ENCODE measurements at places on chromosomes 7 and 10.

DNA sequence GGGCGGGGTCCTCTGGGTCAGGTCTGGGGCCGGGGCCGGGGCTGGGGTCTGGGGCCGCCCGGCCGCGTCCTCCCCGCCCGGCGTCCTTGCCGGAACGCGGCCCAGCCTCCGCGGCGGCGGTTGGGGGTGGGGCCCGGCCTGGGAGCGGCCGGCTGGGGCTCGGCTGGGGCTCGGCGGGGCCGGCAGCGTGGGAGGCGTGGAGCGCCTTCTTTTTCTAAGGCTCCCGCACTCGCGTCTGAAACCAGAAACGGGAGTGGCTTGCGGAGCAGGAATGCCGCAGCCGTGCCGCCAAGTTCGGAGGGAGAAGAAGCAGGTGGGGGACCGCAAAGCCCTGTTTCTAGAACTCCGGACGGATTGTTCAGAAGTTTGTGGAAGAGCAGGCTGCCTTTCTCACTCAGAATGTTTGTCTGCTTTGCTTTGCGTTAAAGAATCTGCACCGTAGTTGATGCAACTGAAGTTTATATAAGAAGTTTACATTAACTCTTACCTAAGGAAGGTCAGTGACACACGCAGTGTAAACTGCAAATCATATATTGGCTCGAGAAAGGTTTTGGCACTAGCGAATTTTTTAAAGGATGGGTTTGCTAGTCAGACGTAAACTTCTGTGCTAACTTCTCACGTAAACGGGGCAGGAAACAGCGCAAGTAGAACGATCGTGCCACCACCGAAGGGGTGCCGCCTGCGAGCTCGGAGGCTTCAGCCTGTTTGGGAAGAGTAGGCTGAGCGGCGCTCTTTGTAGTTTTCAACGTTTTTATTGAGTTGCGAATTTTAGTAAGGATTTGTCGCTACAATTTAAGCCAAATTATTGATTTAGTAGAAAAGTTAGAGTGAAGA lies 729 bp downstream of the DNAJB6 start:
- peak; percentile 75 for DNase-seq

GRCh38 chr10:69901022-69901421 lies 99.3 kb downstream of the COL13A1 start:
- no peak for DNase-seq

DNA sequence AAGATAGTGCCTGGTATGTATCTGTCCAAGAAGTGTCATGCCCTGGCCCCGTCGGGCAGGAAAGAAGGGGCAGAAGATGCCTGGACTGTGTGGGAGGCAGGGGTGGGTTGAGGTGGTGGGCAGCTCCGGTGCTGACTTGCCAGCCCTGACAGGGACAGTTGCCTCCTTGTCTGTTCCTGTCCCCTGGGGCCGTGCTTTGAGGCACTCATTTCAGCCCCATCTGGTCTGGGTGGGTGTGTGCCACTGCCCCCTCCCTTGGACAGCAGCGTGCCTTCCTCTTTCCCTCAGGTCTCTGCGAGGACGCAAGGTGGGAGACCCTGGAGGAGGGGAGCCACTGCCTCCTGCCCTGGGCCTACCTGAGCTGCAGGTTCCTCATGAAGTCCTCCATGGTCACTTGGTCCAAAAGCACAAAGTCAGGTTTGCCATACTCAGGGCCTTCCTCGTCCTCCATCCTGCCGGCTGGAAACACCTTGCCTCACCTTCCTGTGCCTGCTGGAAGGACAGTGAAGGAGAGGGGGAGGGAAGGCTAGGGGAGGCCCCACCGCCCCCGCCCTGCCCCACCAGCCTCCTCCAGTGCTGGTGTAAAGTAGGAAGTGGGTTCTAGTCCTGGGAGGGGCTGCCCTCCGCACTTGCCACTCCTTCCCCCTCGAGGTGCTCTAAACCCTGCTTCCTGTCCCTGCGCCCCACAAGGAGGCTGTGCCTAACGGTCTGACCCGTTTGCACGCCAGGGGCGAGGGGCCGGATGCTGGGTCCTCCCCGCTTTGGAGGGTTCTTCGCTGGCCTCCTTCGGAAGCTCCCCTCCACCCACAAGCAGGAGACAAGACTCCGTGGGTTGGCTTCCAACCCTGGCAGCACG lies at the start of gene MYO1G:
TSS of gene MYO1G (minus strand) at position 505 of the 856 bp plus-strand sequence. CDS start at position 451, 54 bp downstream.
- DNase-seq = peak; percentile 56

- no peak for DNase-seq
These were observed 923 bp upstream of the FGL2 start for GRCh38 chr7:77200542-77200941.

DNA sequence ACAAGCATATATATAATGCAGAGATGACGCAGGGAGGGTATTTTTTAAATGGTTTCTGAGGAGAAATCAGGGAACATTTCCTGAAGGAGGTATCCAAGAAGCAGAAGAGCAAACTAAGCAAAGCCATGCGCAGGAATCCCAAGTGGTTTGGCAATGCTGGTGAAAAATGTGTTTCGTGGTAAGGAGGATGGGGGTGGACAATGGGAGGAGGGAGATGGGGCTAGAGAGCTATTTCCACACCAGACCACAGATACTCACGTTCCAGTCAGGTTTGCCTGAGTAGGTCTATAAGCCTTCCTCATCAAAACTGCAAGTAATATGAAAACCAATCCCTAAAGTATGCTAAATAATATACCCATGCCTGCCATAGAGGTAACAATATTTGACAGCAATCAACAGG lies 223.7 kb upstream of the MKLN1 start:
- no peak for DNase-seq

GRCh38 chr10:88253128-88253527 lies 330.0 kb downstream of the RNLS start:
- DNase-seq = no peak

- no peak for DNase-seq
These were observed 10.6 kb downstream of the LRIT2 start for GRCh38 chr10:84214612-84215235.

DNA sequence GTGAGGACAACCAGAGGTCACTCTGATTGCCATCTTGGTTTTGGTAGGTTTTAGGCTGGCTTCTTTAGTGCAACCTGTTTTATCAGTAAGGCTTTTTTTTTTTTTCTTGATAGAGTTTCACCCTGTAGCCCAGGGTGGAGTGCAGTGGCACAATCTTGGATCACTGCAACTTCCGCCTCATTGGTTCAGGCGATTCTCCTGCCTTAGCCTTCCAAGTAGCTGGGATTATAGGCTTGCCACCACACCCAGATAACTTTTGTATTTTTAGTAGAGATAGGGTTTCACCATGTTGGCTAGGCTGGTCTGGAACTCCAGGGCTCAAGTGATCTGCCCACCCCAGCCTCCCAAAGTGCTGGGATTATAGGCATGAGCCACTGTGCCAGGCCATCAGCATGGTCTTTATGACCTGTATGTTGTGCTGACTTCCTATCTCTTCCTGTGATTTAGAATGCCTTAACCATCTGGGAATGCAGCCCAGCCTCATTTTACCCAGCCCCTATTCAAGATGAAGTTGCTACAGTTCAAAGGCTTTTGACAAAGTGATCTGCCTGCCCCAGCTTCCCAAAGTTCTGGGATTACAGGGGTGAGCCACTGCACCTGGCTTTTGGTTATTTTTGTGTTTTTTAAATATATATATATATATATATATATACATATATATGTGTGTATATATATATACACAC lies 7.0 kb upstream of the ZNF425 start:
- DNase-seq = no peak

GRCh38 chr7:50366311-50366710 lies 61.8 kb downstream of the IKZF1 start:
- DNase-seq = no peak

DNA sequence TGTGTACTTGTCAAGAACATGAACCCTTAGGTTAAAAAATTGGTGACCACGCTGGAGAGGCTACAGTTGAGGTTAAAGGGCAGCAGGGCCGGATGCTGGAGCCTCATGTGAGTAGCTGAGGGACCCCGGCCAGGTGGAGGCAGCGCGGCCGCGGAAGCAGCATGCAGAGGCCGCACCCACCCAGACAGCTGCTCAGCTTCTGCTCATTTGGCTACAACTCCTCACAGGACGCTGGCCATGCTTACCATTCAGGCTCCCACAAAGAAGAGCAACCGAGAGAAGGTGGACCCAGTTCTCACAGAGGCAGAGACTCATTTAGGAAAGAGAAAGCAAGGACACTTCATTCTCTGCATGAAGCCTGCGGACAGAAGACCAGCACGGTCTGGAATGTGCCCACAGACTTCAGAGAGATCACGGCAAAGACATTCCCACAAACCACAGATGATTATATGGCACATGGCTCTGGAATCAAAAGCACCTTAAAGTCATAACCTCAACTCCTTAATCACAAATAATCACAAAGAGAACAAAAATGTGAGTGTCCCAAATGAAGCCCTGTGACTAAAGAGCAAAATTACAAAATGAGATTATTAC lies 94.4 kb downstream of the VOPP1 start:
- no peak for DNase-seq

GRCh38 chr10:17730667-17731066 lies 21.3 kb upstream of the TMEM236 start:
- DNase-seq = peak; percentile 53

DNA sequence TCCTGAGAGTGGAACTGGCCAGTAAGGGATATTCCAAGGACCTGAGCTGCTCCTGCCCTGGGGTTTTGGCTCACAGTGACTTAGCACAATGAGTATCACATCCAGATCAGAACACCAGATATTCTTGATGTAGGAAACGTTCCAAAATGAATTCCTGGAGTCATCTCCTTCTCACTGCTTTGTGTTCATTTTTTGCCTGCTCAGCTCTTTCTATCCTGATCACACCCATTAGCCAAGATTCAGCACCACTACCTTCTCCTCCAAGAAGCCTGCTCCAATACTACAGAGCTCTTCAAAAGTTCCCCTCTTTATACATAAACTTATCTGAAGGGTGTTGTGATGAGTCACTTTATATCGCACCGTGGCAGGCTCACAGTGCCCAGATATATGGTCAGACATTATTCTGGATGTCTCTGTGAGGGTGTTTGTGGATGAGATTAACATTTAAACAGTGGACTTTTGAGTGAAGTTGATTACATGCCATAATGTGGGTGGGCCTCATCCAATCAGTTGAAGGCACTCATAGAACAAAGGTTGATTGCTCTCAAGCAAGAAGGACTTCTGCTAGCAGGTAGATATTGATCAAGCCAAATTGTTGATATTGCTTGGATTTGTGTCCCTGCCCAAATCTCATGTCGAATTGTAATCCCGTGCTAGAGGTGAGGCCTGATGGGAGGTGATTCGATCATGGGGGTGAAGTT lies 1155.2 kb upstream of the AUTS2 start:
- DNase-seq = no peak

All from heart left ventricle (tissue), 16 donors.